Omental fat pad (tissue), 4 donors: ENCODE measurements at places on chromosomes 2 and 18.
A peak's percentile ranks its signal among the peaks of the same experiment; 100 is the strongest.

- no peak for DNase-seq
These were observed 39.8 kb upstream of the AAK1 start for GRCh38 chr2:69683170-69683971.

GRCh38 chr18:45838302-45839070, 13.0 kb downstream of the SIGLEC15 start:
- no peak for DNase-seq

GRCh38 chr18:48719974-48720654, 181.3 kb downstream of the CTIF start:
- DNase-seq = no peak

- DNase-seq = no peak
These were observed 565.3 kb upstream of the CRIM1 start for GRCh38 chr2:35790292-35790691.

- no peak for DNase-seq
These were observed 385.4 kb upstream of the SYT4 start for GRCh38 chr18:43662657-43663056.

- DNase-seq = no peak
These were observed 118.9 kb upstream of the OTOS start for GRCh38 chr2:240259201-240259923.

DNA sequence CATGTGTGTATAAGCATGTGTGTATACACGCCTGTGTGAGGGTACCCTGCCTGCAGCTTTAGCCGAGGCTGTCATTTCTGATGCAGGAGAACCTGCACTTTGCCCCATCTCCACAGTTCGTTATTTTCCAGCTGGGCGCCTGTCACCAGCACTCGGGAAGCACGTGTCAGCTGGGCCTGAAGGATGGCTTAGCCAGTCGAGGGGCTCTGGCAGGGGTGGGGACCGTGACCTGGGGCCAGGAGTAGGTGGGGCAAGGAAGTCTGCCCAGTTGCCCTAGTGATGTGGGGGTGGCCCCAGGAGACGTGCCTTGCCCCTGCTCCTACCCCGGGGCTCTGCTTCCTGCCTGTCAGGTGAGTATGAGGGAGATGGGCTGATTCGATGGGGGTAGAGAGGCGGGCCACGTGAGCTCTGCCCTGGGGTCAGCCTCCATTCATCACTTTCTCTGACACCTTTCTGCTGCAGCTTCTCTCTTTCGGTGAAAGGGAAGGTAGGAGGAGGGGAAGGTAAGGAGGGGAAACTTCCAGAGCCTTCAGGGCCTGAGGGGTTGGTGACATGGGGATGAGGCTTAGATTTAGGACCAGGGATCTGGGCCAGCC, 130.6 kb upstream of the SKOR2 start:
- no peak for DNase-seq

DNA sequence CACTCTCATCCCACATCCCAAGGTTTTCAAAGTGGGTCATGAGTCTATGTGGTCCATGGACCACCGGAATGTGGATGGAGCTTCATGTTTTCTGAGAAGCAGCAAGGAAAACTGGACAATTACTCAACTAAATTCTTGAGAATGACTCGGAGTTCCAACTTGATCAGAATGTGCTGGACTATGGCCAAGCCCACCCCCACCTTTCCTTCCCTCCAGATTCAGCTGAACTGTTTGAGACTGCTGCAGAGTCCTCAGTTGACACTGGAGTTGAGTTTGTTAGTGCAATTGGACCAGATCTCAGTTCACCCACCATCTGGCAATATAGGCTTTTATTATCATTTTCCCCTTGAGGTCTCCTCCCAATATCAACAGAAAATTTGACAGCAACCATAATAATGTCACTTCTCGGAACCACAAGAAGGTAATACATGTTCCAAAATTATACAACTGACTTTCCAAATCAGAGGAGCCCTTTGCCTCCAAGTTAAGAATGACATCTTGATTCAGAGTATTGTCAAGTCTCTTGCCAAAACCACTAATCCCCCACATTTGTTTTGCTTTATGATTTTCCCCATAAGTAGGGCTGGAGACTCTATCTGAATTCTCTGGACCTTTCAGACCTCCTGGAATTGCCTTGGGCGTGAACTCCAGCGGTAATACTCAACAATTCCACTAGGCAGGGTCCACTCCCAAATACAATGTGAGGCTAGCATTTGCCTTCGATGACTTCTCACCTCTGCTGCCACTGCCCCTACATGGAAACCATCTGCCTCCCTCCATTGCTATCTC, 8.8 kb downstream of the COL4A4 start:
- no peak for DNase-seq

GRCh38 chr2:241092677-241093076, 9.4 kb downstream of the MTERF4 start:
- no peak for DNase-seq

DNA sequence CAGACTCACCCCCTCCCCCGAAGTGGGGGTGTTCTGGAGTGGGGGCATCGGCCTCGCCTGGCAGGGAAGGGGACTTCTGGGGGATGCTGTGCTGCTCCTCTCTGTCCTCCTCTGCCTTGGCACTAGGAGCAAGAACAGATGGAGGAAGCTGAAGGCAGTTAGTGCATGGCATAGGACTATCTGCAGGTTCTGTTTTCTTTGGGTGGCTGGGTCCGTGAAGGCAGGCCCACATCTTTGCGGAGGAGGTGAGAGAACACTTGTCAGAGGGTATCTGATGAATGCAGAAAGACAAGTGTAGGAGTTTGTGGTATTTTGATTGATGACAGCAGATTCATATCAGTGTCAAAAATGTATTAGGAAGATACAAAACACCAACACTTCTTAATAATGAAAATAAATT, 411.4 kb downstream of the TSN start:
- no peak for DNase-seq

- DNase-seq = no peak
These were observed 33.6 kb downstream of the FARP2 start for GRCh38 chr2:241389697-241390096.

- DNase-seq = no peak
These were observed 143.4 kb downstream of the TRIM43 start for GRCh38 chr2:95734976-95735890.

- DNase-seq = no peak
These were observed 68.4 kb upstream of the PPP1CB start for GRCh38 chr2:28683100-28683706.

- DNase-seq = no peak
These were observed 67.3 kb downstream of the ITGB6 start for GRCh38 chr2:160132761-160133160.

DNA sequence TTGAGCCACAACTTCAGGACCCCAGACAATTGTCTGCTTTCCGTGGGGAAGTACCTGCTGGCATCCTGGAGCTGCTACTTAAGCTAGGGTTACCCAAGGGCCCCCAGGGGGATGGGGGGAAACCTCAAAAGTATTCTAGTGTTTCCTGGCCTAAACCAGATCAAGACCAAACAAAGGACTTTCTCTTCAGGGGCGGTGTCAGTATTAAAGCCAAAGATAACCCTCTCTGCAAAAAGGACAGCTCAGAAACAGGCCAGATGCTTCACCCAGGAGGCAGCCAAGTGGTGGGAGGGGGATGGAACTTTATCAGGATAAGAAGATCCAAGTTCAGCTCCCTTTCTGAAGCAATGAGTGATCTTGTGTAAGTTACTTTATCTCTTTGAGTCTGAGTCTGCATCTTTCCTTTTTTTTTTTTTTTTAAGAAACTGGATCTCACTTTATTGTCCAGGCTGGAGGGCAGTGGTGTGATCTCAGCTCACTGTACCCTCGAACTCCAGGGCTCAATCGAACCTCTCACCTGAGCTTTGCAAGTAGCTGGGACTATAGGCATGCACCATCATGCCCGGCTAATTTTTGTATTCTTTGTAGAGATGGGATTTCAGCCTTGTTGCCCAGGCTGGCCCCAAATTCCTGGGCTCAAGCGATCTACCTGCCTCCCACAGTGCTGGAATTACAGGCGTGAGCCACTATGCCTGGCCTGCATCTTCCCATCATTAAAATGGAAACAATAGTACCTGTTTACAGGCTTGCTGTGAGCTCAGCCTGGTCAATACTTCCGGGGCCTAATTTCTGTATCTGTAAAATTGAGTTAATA, 151.8 kb upstream of the PTPRM start:
- no peak for DNase-seq

DNA sequence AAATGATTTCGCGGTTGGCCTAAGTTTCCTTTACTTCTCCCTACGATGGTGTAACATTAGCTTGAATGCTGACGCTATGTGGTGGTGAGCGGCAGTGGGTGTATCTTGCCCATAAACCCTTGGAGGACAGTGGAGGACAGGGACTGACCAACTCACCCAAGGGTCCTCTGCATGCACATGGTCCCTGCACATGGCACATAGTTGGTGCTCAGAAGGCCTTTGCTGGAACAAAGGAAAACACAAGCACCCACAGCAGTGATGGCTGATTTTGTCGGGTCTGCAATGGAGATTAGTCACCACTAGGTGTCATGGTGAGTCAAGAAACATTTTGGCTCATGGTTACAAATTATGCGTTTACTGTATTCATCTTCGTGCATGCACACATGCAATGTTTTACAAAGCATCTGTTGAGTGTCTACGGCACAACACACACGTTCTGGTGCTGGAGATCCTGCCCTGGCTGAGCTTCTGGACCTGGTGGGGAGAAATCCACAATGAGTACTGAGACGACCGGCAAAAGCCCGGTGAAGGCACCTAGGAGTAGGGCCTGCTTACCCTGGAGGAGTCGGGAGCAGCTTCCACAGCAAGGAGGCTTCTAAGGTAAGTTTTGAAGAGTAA, 44.0 kb downstream of the PDCL3 start:
- no peak for DNase-seq

- no peak for DNase-seq
These were observed 238.2 kb upstream of the RBMS1 start for GRCh38 chr2:160731856-160732255.

DNA sequence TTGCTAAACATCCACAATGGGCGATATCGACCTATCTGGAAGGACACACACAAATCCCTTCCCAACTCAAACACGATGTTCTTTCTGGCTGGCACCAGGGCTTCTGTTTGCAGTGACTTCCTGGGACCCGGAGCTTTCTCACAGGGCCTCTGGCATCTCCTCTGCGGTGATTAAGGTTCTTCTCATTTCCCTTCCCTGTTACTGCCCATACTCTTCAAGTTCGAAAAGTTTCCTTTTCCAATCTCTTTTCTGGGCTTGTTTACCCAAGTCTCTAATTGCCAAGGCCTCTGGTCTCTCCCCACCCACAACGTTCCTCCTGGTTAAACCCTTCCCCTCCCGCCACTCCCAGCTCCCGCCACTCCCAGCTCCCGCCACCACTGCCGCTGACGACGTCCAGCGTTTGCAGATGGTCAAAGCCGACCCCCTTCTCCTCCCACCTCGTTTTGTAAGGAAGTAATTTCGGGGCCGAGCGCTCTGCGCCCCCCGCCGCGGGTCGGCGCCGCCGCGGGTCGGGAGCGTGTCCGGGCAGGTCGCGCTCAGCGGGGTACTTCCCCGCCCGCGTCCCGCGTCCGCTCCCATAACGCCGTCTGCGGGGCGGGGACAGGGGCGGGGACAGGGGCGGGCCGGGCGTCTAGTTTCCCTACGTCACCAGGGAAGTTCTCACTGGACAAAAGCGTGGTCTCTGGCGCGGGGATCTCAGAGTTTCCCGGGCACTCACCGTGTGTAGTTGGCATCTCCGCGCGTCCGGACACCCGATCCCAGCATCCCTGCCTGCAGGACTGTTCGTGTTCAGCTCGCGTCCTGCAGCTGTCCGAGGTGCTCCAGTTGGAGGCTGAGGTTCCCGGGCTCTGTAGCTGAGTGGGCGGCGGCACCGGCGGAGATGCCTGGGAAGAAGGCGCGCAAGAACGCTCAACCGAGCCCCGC, at the start of gene PMAIP1:
PMAIP1 (plus strand) TSS at position 699 of the 924 bp plus-strand sequence; CDS start at position 881, 182 bp downstream.
- peak; percentile 61 for DNase-seq

- no peak for DNase-seq
These were observed 20.4 kb upstream of the PAPOLG start for GRCh38 chr2:60735496-60736250.

DNA sequence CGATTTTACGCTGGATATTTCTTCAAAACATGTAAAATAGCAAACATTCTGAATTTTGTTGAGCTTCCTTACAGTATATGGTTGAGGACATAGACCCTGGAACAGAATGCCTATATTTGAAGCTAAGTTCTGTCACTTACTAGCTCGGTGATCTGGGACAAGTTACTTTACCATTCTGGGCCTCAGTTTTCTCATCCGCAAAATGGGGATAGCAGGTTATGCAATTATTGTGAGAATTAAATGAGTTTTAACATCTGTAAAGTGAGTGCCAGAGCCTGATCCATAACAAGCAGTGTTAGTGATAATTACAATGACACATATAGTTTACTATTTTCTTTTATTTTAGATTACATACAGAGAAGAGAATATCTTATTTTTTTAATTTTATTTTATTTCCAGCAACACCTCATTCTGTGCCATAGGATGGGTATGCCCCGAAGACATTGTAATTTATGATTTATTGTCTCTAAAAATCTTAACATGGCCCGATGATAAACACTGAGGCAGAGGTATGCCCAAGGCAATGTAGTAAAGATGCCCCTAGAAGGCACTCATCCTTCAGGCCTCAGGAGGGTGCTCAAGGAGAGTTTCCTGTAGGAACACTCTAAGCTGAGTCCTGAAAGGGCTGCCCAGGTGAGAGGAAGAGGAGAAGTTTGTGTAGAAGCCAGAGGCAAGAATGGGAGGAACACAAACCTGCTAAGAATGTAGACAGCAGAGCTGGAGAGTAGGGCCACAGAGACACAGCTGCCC, 250.9 kb downstream of the BCL11A start:
- DNase-seq = no peak

GRCh38 chr2:226151157-226151556, 648.5 kb downstream of the IRS1 start:
- no peak for DNase-seq

DNA sequence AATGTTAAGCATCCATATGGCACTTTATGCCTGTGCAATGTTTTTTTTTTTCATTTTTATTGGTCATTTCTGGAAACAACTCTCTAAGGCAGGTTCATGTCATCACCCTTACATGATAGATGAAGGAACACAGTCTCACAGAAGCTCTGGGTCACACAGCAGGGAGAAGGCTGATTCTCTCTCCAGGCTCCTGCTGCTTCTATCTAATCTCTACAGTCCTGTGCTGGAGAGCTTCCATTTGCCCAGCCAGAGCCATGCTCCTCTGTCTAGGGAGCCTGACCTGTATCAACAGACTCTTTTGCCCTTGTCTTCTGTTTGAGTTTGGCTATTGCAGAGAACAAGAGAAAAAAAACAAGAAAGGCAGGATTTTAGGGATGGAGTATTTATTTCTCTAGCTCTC, 584.8 kb downstream of the MBD2 start:
- DNase-seq = no peak

- DNase-seq = no peak
These were observed 23.7 kb downstream of the MARCHF7 start for GRCh38 chr2:159736048-159736447.

DNA sequence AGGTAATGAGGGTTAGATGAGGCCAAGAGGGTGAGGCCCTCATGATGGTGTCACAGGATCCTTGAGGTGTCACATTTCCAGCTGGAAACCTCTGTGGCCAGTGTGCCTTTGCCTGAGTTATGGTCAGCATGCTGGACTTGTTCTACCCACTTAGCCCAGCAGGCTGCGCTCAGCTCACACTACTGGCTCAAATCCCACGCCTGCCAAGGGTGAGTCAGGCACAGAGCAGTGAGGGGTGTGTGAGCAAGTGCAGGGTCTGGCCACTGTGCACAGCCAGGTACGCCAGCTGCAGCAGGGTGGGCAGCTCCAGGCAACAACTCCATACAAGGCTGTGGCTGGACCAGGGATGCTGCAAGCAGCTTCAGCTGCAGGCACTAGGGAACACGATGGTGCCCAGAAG, 616.6 kb upstream of the FSHR start:
- DNase-seq = no peak
